ENCODE measurements at places on chromosomes 4 and X.

DNA sequence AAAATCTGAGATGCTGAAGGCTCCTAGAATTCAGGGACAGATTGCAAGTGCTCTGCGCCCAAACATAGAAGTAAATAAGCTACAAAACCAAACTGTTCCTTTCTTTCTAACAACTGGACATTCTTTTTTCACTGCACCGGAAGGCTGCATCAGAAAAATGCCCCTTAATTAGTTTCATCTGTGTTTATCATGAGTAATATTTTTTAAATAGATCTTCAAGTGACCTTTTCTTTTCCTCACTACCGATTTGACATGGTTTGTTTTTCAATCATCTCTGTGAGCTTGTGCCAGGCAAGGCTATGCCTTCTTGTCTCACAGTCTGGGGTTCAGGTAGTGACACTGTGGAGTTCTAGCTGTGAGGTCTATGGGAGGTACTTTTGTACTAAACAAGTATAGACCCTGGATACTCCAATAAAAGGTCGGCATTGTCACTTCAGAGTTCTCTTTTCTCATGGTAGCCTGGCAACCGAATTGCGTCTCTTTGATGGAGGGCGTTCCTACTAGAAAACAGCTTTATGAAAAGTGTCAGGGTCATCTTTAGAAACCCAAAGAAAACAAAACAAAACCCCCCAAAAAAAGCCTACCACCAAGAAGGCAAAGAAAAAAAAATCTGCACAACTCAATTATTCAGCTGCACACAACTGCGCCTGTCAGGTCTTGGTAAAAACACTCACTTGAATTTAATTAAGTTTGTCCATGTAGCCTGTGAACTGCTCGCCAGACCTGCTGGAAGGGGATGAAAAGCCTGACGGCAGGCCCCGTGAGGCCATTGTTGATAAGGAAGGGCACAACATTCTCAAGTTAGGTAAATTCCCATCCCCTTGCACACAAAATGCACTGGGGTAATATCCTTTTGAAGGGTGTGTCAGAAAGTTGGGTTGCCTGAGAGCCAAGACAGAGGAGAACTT lies 22.8 kb upstream of the ADAMTS3 start:
- DNase-seq: no peak

- DNase-seq: no peak
Measured at GRCh38 chr4:156538651-156539257, 432.8 kb downstream of the PDGFC start.

DNA sequence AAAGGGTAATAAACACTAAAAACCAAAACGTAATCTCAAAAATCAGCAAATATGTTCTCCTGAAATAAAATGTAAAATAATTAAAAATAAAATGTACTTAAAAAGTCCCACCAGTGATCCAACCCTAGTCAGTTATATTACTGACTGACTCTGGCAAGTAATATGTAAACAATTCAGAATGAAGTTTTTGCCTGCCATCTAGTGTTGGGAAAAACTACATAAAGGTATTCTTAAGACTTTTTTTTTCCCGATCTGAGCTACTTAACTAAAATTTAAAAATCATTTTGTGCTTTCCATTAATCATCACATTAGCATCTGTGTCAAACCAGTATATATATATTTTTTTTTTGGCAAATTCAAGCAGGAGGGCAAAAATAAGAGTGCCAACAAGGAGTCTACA lies 24.0 kb downstream of the RCHY1 start:
- DNase-seq: no peak

DNA sequence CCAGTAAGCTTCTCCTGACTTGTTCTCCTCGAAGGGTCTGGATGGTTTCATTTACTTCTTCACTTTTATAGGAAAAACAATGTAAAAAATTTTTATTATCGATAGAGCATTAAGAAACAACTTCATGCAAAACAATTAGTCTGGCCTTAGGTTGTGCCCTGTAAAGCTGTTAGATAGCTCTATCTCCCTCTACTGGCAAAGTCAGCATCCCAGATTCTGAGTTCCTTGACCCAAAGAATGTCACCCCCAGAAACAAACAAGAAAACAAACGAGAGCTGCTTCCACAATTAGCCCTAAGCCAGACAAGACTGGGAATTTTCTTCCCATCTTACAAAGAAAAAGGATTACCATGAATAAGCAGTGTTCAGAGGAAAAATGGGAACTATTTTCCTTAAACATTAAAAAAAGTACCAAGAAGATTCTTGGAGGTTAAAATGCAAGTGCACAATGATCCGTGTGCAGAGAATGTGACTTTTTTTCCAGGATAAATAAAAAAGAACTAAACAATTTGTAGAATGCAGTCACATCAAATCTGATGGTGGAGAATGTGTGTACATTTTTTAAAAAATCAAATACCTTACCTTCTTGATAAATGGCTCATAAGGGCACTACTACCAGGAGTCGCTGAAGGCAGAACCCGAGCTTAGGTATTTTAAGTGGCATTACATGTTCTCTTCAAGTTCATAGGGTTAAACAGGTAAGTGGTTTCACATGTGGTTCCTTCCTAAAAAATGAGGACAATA lies 293.2 kb downstream of the FBXO8 start:
- peak; percentile 41 for DNase-seq

GRCh38 chrX:154717824-154718223 lies 33.1 kb downstream of the GAB3 start:
- DNase-seq: peak; percentile 95

DNA sequence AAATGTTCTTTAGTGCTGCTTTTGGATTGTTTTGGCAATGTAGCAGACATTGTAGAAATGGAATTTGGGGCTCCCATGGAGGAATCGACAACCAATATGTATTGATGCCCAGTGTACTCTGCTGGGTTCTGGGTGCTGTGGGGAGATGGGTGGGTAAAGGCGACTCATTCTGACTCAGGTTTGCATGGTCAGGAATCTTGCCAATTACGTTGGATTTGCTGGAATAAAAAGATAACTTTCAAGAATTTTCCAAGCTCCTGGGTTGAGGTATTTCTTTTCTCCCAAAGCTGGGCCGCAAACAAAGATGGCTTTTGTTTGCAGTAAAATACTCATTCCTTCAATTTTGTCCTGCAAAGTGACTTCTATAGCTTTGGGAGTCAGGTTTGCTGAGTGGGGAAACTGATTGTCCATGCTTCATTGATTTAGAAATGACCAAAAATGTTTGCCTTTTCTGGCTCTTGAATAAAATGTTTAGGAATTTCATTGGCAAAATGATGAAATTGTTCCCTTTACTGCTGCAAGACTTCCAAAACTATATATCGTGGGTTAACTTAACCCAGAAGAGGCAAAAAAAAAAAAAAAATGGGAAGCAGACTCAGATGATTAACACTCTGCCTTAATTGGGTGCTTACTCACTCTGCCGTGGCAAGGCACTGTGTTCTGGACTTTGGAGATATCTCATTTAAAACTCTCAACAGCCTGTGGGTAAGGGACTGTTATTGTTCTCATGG lies 57.0 kb downstream of the RTL9 start:
- DNase-seq: no peak

GRCh38 chrX:44156726-44157125 lies 183.5 kb upstream of the NDP start:
- no peak for DNase-seq

- DNase-seq: peak; percentile 88
Measured at GRCh38 chr4:122577808-122578781, 42.8 kb downstream of the IL21 start.

DNA sequence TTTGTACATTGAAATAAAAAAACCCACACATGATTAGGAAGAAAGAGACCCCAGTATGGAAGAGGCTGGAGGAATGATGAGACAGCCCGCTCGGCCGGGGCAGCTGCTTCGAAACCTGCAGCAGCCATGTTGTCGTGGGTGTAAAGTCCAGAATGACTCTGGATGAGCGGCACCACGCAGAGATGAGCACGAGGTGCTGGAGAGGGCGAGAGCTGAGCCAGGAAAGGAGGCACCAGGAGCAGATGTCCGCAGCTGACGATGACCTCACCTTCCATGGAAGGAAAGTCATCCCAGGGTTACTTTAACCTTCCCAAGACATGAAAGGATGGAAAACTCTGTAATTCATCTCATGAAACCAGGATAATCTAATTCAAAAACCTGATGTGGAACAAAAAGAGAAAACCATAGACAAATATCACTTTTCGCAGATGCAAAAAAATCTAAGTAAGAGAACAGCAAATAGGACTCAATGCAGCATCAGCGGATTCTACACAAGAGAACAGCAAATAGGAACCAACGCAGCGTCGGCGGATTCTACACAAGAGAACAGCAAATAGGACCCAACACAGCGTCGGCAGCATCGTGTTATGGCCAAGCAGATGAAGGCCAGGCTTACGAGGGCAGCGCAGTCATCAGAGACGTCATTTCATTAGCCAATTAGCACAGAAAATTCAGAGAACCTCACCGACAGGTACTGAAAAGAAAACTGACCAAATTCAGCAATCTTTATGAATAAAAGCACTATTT lies 25.9 kb upstream of the SPON2 start:
- DNase-seq: no peak

- no peak for DNase-seq
Measured at GRCh38 chr4:87152310-87153041, 67.9 kb downstream of the KLHL8 start.

DNA sequence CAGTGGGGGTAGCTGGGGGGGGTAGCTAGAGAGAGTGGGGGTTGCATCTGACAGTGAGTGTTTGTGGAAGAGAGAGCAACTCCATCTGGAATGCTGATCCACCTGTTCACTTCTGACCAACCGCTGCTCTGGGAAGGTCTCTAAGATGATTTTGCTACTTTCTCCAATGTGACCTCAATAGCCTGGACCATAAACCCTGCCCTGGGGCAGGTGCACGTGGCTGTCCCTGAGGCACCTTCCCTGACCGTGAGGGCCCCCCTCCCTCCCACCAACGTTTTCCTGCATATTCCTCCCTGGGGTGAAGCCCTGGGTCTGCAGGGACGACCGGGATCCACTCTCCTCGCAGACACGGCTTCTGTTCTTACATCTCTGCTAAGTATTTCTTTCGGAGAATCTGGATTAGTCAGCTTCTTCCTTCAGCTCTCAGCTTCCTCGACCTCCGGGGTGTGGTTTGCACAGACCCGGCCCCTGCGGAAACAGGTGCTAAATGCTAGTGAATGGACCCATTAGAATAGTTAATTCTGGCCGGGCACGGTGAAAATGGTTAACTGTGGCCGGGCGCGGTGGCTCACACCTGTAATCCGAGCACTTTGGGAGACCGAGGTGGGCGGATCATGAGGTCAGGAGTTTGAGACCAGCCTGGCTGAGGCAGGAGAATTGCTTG lies 21.4 kb upstream of the PLCXD1 start:
- DNase-seq: peak; percentile 89

DNA sequence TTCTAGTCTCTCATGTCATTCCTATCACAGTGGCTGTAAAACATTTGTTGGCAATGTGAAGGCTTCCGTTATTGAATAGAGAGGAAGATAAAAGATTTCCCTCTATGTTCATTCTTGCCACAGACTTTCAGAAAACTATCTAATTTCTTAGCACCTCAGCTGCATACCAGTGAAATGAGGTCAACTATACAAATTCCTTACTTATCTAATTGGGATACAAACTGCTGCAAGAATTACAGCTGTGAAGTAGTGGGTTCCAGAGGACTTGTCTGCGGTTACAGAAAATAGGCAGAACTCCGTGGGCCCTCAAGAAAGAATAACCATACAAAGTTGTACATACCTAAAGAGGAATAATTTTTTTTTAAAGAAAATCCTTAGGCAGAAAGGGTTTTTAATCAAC lies 175.8 kb downstream of the PPP1R2C start:
- no peak for DNase-seq

- DNase-seq: no peak
Measured at GRCh38 chrX:5015451-5015850, 1213.2 kb downstream of the NLGN4X start.

- DNase-seq: no peak
Measured at GRCh38 chr4:33037464-33037863, 2317.3 kb downstream of the PCDH7 start.

GRCh38 chr4:141860974-141861373 lies 224.6 kb downstream of the IL15 start:
- no peak for DNase-seq

- no peak for DNase-seq
Measured at GRCh38 chrX:103356130-103356798, at the start of gene TCEAL9. TSS of gene TCEAL9 (plus strand) at chrX:103356506. CDS start at chrX:103357685, 1,179 bp downstream.

DNA sequence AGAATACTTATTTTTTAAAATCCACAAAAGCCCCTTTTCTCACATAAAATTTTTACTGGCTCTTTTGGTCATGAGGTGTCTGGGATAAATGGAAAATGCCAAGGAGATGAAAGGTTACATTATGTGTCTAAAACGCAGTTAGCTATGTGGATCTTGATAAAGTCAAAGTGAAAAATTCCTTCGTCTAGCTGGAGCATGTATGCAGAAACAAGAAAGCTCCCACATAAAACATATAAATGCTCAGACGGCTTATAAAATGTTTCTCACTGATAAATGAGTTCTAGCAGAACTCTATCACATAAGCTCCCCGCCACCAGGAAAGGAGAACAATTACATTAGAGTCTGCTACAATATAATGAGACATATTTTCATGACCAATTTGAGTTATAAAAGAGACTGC lies 83.8 kb downstream of the TBC1D9 start:
- DNase-seq: no peak

- peak; percentile 9 for DNase-seq
Measured at GRCh38 chrX:129462707-129463106, 60.6 kb downstream of the SMARCA1 start.

- no peak for DNase-seq
Measured at GRCh38 chr4:19774690-19775256, 476.9 kb upstream of the SLIT2 start.

GRCh38 chr4:98631506-98631905 lies 26.9 kb downstream of the TSPAN5 start:
- DNase-seq: no peak

GRCh38 chrX:123175366-123176122 lies 8.5 kb upstream of the GRIA3 start:
- no peak for DNase-seq

DNA sequence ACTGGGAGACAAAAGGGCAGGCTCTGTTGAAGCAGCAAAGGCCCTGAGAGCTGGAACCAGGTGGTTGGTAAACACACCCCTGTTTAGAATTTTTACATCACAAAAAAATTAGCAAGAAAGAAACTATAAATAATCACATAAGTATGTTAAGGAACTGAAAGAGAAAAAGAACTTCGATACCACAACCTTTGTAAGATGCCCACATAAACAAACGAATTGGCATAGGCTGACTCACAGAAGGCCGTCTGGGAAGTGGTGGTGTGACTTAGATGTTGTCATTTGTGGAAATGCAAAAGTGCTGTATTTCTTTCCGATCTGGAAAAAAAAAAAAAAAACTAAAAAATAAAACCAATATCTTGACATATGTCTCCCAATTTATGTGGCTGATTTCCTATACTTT lies 235.1 kb downstream of the USP46 start:
- no peak for DNase-seq

DNA sequence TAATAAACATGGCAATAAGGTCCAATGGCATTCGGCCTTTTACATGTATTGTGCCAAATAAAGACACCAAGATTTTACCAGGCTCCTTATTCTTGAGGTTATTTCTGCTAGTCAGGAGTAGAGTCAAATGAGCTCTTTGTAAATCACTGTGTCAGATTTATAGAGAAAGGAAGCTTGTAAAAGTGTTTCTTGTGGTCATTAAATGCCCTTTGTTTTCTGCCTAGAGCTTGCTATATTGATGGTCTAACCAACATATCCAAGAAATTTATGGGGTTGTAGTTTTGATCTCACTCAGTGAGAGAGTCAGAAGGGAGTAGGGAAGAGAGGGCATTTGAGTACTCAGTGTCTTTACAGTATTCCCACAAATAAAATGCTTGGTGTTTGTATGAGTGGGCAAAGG lies 86.2 kb upstream of the FRMPD4 start:
- DNase-seq: no peak

- DNase-seq: no peak
Measured at GRCh38 chr4:163042306-163042705, 124.4 kb downstream of the NAF1 start.

Data from KBM-7 (cell line).